Right renal cortex interstitium (tissue), 3 donors: ENCODE measurements at places on chromosomes 7 and 10.

DNA sequence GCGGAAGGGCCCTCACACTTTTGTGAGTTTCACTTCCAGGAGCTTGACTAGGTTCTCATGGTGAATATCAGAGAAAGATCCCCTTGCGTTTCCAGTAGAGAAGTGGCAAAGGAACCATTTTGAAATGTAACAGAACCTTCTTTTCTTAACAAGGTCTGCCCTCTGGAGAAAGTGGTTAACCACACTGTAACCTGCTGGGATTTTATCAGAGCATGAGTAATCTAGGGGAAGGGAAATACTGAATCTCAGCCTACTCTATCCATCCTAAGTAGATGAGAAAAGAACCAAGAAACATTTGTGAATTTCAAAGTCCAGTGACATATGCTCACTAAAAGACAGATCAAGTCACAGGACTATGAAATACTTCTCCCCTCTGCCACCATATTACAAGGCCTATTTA lies 235.5 kb downstream of the ZEB1 start:
- DNase-seq, result no peak

GRCh38 chr7:87505122-87505521 lies 29.6 kb upstream of the ABCB4 start:
- DNase-seq, result no peak

- DNase-seq, result no peak
Observed at GRCh38 chr7:8185926-8186683, 75.9 kb downstream of the ICA1 start.

DNA sequence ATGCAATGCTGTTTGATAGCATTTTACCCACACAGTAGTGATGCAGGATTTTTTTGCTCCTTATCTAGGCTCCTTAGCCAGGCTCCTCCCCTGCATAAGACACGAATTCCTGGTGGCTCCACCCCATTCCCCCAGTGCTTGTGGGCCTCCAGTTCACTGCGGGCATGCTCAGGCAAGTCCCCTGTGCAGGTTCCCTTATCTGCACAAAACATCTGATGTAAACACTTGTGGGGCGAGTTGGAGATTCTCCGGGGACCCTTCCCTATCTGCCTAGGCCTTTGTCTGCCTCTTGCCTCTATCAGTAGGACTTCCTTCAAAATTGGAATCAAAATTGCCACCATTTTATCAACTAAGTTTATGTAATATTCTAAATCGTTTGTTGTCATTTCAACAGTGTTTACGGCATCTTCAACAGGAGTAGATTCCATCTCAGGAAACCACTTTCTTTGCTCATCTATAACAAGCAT lies 5.4 kb upstream of the STK17A start:
- no peak for DNase-seq

DNA sequence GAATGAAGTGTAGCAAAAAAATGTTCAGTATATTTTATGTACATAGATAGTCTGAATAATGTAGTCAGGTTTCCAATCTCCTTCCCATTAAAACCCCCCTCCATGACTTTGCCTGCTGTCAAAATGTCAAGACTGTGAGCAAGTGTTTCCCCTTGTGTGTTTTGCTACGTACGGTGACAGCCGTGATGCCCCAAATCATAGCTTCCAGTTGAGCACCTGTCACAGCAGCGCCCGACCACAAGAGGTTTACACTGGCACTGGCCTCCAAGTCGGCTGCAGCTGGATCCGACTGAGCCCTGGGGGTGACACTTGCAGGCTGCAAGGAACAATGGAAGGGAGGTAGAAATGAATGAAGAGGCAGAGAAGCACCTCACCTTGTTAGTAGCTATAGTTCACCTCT lies 62.3 kb downstream of the LAMB4 start:
- DNase-seq, result no peak

- DNase-seq, result no peak
Observed at GRCh38 chr7:844514-844913, 12.2 kb downstream of the SUN1 start.

- no peak for DNase-seq
Observed at GRCh38 chr7:33183504-33183903, 54.1 kb downstream of the BBS9 start.

DNA sequence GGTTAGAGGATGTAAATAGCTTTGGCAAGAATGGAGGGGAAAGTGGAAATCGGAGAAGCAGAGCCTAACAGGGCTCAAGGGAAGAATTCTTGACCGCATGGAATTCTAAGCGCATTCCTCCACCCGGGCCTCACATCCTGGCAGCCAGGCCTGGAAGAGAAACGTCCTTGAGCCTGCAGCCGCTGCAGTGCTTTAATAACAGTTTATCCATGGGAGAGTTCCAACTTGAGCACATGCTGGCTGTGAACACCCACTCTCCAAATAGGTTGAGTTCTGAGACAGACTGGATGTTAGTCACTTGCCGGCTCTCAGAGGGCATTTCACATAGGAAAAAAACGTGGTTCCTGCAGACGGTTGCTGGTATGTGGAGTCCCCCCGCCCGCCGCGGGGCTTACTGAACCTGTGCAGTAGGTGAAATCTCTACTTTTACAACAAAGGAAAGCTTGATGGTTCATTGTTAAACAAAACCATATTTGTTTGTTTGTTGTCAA lies 61.4 kb upstream of the STEAP1B start:
- DNase-seq, result no peak

DNA sequence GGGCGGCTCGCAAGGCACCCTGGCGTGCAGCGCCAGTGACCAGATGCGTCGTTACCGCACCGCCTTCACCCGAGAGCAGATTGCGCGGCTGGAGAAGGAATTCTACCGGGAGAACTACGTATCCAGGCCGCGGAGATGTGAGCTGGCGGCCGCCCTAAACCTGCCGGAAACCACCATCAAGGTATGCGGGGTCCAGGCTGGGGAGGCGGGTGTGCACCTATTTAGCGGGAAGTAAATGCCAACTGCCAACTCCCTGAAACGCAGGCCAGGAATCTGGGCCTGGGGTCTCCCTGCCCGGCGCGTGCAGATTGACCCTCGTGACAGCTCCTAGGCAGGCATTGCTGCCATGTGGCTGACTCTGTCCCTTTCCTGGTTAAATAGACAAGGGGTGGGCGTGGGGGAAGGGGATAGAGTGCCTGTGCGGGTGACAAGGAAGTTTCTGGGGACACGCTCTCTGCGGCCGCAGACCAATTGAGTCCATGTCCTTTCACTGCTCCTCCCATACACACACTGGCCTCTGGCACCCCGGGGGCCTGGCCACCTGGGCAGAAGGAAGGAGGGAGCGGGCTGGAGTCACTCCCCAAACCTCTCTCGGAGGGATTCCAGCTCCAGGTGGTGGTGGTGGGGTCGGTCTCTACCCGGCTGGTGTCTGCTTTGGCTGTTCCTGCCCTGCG lies 2.7 kb downstream of the EVX1 start:
- DNase-seq, result no peak

GRCh38 chr7:72106405-72106804 lies 305.7 kb downstream of the CALN1 start:
- no peak for DNase-seq

- DNase-seq, result no peak
Observed at GRCh38 chr10:97778452-97779302, 6.9 kb upstream of the SFRP5 start.

DNA sequence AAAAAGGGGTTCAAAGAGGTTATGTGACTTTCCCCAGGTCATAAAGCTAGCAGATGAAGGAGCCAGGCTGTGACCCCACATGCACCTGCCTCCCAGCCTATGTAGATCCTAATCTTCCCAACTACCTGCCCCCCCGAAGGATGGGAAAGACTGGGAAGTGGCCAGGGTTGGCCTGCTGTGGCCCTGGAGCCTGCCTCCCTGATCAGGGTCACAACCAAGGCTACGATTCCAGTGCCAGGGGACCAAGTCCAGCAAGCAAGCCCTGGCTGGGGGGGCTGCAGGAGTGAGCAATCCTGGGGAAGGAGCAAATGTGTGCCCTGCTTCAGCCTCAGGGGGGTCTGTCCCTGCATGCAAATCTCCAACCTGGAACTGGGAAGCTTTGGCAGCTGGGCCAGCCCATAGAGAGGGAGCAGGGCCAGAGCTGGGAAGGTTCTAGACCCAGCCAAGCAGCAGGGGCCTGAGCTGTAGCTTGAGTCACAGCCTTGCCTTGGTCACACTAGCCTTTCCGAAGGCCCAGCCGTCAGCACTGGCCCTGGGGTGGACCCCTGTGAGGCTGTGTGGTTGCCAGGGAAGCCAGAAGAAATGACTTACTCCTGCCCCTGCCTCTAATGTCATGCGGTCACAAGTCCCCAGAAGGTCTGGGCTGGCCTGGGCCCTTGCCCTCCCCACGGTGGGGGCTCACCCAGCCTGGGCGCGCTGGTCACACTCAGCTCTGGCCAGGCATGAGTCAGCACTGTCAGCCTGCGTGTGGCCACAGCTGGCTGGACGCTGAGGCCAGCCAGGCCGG lies 96.4 kb upstream of the ZMIZ1 start:
- no peak for DNase-seq

- DNase-seq, result no peak
Observed at GRCh38 chr7:41760293-41760692, 57.4 kb upstream of the INHBA start.

DNA sequence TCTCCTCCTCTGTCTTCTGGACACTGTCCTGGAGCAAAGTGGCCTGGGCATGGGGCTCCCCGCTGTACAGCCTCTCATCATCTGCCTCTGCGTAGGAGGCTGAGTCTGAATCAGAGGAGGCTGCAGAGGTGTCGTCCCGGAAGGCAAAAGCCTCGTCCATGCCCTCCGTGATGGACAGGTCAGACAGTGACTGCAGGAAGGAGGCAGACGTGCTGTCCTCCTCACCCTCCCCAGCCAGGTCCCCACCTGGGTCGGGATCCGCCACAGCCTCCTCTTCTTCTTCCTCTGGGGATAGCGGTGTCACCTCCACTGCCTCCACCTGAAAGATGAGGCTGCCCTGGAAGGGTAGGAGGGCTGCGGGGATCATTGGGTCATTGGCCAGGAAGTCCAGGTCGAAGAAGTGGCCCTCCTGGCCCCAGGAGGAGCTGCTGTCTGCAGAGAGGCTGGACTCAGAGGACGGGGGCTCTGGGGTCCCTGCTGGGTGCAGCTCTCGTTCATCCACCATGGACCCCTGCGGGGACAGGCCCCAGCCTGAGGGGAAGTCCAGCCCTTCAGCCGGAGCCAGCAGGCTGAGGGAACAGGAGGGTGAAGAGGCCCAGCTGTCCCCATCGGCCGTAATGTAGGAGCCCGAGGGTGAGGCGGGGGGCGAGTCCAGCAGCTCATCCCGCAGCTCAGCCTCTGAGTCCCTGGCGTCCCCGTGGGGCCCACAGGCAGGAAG lies 3.7 kb downstream of the NACAD start:
- no peak for DNase-seq

DNA sequence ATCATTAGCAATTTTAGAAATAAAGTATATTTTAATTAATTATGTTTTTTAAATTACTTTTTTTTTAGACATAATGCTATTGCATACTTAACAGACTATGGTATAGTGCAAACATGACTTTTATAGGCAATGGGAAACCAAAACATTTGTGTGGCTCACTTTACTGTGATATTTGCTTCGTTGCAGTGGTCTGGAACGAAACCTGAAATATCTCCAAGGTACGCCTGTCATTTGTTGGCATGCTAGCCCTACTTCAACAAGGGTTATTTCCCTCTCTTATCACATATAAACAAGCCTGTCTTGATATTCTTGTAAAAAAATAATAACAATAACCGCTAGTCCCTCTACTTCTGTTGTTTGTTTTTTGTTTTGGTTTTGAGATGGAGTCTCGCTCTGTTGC lies 74.2 kb downstream of the TYW1B start:
- DNase-seq, result no peak

GRCh38 chr7:155466142-155466813 lies 8.3 kb downstream of the EN2 start:
- DNase-seq, result no peak

- no peak for DNase-seq
Observed at GRCh38 chr7:107045195-107045960, 873 bp downstream of the PRKAR2B start.

- no peak for DNase-seq
Observed at GRCh38 chr7:151107882-151108281, 21.6 kb downstream of the AGAP3 start.

DNA sequence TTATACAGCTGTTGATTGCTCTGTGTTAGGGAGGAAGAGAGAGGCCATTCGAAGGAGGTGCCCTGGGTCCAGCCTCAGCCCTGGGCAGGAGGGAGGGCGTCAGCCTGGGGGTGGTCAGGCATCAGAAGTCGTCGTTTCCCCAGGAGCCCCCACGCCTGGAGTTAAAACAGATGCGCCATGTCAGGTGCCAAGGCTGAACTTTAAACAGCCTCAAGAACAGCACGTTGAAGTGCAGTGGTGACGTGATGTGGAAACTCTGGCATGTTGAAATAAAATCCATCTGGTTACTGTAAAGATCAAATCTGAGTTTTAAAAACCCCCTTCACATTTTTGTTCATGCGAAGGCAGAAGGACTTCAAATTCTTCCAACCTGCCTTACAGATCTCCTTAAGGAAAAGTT lies 128.4 kb upstream of the PPP2R2D start:
- no peak for DNase-seq

GRCh38 chr10:12489357-12489756 lies 140.0 kb downstream of the CAMK1D start:
- DNase-seq, result no peak

GRCh38 chr7:94431176-94431575 lies 36.5 kb downstream of the COL1A2 start:
- no peak for DNase-seq

GRCh38 chr10:116769791-116770190 lies 27.4 kb upstream of the HSPA12A start:
- DNase-seq, result no peak

DNA sequence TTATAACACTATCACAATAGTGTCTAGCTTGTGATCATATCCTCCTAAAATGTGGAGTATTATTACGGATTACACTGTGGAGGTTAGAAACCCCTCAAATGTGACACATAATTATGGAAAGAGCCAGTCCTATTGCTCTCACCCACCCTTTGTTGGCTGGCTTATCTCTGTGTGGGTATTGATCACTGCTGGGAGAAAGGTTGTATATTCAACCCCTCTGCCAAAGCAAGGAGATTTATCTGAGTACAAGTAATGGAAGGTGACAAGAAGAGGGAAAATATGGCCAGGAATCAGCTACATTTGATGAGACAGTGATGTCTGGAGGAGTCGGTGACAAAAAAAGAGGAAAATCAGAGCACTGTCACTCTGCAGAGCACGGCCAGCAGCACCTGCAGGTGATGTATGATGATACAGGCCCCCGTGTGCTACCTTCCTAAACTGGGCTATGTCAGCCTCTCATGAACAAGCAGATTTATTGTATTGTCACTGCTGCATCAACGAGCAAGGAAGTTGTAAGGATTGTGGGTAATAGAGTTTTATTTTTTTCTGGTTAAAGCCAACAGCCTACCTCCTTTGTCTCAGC lies 235.3 kb downstream of the PHF14 start:
- no peak for DNase-seq

DNA sequence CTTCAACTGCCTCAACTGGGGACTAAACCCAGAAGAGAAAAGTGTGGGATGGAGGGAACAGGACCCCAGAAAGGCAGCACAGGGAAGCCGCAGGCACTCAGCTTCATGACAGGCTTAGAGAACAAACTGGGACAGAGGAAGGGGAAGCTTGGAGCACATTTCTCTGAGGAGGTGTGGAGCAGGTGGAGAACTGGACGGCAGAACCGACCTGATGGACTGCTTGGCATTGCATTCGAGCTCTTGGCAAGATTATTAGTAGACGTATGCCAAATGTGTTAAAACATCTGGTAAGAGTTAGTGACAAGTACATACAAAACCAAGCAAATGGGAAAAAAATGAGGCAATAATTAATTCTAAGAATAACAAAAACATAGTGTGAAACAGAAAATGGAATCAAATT lies 335.7 kb downstream of the SFMBT2 start:
- DNase-seq, result no peak
